Hepatic stellate cell (primary cell): ENCODE measurements at places on chromosomes 3 and 15.

- no peak for DNase-seq
Observed at GRCh38 chr3:129989414-129989813, 14.9 kb downstream of the TRH start.

DNA sequence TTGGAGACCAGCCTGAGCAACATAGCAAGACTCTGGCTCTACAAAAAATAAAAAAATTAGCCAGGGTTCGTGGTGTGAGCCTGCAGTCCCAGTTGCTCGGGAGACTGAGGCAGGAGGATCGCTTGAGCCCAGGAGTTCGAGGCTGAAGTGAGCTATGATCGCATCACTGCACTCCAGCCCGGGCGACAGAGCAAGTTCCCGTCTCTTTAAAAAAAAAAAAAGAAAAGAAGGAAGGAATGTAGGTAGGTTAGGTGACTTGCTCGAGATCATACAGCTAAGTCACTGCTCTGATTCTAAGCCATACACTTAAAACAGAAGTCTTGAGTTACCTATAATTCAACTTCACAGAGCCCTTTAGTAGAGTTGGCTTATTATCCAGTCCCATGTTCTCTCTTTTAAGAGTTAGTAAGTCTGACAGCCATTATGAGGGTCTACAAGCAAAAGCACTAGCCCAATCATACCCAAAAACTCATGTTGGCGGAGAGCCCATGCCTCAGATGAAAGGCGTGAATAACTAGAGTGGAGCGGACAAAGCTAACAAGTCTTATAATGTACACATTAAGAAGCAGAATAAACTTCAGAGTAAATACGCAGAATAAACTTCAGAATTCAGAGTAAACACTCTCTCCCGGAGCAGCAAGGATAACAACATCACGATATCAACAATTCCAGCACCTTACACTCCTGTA lies 768 bp downstream of the AAGAB start:
- peak; percentile 32 for DNase-seq

- no peak for DNase-seq
Observed at GRCh38 chr3:143600756-143601718, 247.2 kb downstream of the SLC9A9 start.

DNA sequence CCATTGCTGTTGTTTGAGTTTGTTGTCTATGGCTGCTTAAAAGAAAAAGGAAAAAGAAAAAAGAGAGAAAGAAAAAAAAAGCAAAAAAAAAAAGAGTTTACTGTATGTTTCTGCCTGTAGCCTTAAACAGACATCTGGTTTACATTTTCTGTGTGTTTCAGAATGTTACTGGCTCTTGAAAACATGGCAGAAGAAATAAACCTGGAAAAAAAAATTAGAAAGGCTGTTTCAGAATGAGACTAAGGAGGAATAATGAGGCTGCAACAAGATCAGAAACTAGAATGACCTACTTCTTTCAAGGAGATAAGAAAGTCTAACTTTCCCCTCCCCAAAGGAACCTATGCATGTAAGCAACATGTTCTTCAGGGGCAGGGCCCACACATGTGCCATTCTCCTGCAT lies 292.1 kb downstream of the DIPK2A start:
- no peak for DNase-seq

GRCh38 chr15:81015621-81016488 lies 15.1 kb downstream of the TLNRD1 start:
- no peak for DNase-seq

DNA sequence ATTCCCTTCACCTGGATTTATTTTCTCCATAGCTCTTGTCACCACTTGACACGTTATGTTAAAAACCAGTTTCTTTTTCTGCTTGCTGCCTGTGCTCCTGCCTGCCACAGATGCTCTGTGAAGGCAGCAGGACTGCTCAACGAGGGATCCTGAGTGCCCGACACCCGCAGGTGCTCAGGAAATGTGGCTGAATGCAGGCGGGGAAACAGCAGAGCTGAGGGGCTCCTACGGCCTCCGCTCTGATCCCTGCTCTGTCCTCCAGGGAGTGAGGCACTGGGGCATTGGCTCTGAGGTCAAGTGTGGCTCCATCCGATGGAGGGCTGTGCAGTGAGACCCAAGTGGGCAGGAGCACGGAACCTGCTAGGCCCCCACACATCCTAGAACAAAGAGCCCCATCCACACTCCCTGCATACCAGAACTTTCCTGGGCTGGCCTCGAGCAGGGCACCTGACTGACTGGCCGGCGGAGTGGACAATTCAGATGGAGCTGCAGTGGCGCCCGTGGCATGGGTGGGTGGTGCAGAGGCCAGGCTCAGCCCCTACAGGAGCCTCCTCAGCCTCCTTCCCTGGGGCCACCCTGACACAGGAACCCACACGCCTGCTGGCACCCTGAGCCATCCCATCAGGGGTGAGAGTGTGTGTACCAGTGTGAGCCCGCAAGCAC lies 27.9 kb downstream of the IQSEC1 start:
- DNase-seq = no peak

GRCh38 chr3:187975561-187976364 lies 178.2 kb upstream of the LPP start:
- no peak for DNase-seq

GRCh38 chr3:171056528-171056927 lies 30.0 kb upstream of the SLC2A2 start:
- no peak for DNase-seq

- no peak for DNase-seq
Observed at GRCh38 chr15:79617071-79617470, 184.9 kb downstream of the MINAR1 start.

- no peak for DNase-seq
Observed at GRCh38 chr3:5948084-5948483, 760.6 kb downstream of the EDEM1 start.

- no peak for DNase-seq
Observed at GRCh38 chr15:101329867-101330380, 34.9 kb upstream of the SNRPA1 start.

DNA sequence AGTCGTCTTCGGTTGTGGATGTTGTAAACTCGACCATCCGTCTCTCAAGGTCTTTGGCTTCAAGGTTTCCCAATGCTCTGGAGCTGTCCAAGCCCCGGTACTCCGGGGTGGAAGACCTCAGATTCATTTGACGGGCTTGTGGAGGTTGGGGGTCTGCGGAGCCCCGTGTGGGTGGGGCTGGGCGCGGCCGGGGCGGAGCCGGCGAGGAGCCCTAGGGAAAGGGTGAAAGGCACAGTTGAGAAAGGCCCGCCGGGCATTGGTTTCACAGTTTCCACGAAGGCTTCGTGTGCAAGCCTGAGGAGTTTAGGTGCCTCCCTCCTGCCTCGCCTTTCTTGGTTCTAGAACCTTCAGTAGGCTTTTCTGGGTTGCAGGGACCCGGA lies 360 bp upstream of the MGA start:
- DNase-seq = no peak

GRCh38 chr3:56861511-56861910 lies 59.8 kb upstream of the ARHGEF3 start:
- no peak for DNase-seq

GRCh38 chr3:161821591-161821990 lies 325.0 kb downstream of the OTOL1 start:
- no peak for DNase-seq

- no peak for DNase-seq
Observed at GRCh38 chr3:50687127-50687751, 12.5 kb downstream of the DOCK3 start.

- no peak for DNase-seq
Observed at GRCh38 chr15:78016860-78017259, 60.7 kb downstream of the TBC1D2B start.

DNA sequence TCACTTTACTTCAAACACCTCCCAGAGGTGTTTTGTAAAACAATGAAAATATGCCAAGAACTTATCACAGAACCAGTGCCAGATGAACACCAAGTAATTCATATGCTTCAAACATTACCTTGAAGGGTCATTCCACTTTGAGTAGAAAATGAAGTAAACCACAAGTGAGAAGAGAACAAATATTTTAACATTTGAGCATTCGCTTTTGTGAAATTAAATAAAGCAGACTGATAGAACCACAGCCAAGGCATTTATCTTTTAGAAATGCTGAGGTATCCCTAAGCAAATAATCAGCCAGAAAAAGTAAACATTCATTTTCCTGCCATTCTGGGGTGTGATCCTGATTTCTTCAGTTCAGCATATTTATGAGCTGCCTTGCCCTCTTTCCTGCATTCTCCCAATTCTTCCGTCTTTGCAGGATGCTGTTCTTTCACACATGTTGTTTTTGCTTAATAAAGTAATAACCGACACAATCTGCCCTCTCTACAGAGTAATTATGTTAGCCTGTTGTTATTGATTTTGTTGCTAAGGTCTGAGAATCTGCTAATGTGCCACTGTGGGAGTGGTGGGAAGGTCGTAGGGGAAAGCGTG lies 235.6 kb upstream of the TGFBR2 start:
- no peak for DNase-seq

DNA sequence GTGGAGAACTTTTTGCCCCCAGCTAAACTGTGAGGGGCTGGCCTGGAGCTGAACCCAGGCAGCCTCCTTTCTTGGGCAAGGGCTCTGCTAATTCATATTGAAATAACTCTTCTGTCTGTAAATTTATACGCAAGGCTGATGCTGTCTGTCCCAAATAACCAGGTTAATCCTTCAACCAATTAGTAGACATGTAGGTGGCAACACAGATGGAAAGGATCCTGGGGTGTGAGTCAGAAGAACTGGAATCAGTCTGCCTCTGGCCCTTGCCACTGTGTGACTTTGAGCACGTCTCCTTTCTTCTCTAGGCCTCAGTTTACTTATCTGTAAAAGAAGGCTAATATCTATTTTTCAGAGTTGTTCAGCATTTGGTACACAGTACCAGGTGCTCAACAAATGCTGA lies 48.3 kb upstream of the IREB2 start:
- no peak for DNase-seq

GRCh38 chr15:59176653-59177316 lies 29.9 kb upstream of the LDHAL6B start:
- DNase-seq = no peak

- DNase-seq = no peak
Observed at GRCh38 chr15:47993051-47993450, 127.7 kb upstream of the SLC24A5 start.

DNA sequence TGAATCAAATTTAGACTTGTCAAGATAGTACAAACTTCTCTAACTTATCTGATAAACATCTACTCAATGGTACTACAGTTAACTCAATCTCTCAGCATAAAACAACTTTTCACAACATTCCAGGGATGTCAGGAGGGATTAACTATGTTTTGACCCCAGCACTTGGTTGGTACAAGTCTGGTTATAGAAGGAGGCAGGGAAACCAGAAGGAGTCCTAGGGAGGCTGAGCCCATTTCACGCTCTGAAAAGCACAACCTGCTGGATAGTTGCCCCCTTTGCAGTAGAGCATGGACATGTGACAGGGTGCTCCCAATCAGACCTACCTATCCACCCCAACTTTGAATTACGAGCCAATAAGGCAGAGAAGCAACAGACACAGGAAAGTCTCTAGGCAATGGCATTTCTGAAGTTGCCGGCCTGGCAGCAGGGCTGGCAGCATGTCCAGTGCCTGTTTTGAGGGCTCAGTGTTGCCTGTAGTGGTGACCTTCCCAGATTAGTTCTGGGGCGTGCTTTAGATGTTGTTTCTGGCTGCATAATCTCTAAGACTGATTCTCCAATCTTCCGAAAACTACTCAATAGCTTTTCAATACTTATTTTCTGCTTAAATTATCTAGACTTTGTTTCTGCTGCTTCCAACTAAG lies 8.2 kb downstream of the ANKUB1 start:
- DNase-seq = peak; percentile 16

DNA sequence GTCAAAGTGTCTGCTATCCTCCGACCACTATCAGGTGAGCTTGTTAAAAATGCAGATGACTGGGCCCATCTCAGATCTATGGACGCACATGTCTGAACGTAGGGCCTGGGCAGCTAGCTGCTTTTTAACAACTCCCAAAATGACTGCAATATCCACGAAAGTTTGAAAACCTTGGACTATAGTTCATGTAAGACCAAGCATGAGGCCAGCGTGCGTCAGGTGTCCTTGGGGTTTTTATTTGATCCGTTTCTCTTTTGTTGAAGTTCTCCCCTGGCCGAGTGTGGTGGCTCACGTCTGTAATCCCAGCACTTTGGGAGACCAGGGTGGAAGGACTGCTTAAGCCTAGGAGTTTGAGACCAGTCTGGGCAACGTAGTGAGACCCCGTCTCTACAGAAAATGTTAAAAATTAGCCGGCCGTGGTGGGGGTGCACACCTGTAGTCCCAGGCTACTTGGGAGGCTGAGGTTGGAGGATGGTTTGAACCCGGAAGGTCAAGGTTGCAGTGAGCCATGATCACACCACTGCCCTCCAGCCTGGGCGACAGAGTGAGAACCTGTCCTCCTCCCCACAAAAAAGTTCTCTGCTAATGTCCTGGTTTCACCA lies 9.5 kb downstream of the SLC51A start:
- no peak for DNase-seq

DNA sequence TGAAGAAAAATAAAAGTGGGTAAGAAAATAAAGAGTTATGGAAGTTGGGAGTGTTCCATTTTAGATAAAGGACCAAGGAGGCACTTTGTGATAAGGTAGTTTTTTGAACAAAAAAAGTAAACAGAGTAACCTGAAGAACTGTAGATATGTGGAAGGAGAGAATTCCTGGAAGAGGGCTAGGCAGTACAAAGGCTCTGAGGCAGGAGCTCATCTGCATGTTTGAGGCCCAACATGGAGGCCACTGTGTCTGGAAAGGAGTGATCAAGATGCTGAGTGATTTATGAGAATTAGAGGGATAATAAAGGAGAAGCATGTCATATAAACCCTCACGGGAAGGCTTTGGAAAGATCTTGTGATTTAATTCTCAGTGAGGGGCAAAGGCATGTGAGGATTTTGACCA lies 126.5 kb downstream of the DTWD1 start:
- DNase-seq = no peak

GRCh38 chr3:149042789-149043386 lies 43.4 kb downstream of the HLTF start:
- peak; percentile 19 for DNase-seq

GRCh38 chr15:69359722-69360121 lies 54.4 kb upstream of the KIF23 start:
- no peak for DNase-seq

- no peak for DNase-seq
Observed at GRCh38 chr3:113659101-113659541, 37.3 kb downstream of the USF3 start.

- no peak for DNase-seq
Observed at GRCh38 chr3:15009167-15009566, 55.9 kb downstream of the MRPS25 start.

- no peak for DNase-seq
Observed at GRCh38 chr15:61171209-61171608, 57.9 kb downstream of the RORA start.

DNA sequence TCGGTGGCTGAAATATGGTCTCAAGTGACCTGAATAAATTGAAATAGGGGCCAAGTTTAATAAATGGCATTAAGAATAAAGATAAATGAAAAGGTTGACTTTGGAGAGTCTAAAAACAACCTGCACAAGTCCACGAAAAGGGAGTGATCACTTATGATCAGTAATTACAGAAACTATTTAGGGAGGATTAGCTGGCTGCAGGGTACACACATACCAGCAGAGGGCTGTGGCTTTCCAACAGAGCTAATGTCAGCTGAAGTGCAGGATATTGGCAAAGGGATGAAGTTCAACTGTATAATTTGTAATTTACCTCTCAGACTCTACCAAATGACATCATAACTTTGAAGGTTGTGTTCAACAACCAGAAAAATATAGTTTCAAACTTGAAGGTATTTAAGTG lies 86.8 kb downstream of the SYNPR start:
- no peak for DNase-seq
